Retinal pigment epithelial cell (primary cell): ENCODE measurements at places on chromosomes 3 and 15.

- DNase-seq: no peak
These were observed 410 bp downstream of the LRRC49 start for GRCh38 chr15:70892912-70893560.

- DNase-seq: no peak
These were observed 129.4 kb downstream of the LRRK1 start for GRCh38 chr15:101048581-101049030.

DNA sequence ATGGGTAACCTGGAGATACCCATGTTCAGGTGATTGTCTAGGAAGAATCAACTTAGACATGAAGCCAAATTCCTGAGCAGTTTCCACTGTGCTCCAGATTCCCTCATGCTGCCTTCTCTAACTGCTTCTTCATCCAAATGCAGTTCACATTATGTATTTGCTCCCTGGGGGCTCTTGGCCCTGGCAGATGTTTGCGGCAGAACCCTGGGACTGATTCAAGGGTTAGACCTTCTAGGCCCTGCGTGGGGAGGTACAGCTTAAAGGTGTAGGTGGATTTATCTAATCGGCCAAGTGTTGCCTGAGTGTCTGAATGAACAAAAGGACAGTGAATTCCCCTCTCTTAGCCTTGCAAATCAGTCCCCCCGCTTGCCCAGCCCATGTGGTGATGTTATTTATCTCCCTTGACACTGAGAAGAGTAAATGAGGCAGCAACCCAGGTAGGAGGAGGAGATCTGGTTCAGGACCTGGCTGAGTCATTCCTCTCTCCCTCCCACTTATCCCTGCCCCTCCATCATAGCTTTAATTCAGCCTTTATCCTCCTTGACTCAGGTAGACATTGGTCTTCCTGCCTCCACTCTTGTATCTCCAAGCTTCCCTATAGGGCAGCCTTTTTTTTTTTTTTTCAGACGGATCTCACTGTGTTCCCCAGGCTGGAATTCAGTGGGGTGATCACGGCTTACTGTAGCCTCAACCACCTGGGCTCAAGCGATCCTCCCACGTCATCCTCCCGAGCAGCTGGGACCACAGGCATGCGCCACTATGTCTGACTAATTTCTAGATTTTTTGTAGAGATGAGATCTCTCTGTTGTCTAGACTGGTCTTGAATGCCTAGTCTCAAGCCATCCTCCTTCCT lies 54.8 kb downstream of the MAGEF1 start:
- no peak for DNase-seq

GRCh38 chr3:188154809-188155574 lies 1.0 kb downstream of the LPP start:
- no peak for DNase-seq

GRCh38 chr3:49600781-49601180 lies 46.5 kb downstream of the BSN start:
- no peak for DNase-seq

DNA sequence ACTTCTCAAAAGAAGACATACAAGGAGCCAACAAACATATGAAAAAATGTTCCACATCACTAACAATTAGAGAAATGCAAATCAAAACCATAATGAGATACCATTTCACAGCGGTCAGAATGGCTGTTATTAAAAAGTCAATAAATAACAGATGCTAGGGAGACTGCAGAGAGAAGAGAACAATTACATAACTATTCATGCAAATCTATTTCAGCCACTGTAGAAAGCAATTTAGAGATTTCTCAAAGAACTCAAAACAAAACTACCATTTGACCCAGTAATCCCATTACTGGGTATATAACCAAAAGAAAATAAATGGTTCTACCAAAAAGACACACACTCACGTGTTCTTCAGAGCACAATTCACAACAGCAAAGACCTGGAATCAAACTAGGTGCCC lies 116.3 kb downstream of the VPS13C start:
- no peak for DNase-seq

DNA sequence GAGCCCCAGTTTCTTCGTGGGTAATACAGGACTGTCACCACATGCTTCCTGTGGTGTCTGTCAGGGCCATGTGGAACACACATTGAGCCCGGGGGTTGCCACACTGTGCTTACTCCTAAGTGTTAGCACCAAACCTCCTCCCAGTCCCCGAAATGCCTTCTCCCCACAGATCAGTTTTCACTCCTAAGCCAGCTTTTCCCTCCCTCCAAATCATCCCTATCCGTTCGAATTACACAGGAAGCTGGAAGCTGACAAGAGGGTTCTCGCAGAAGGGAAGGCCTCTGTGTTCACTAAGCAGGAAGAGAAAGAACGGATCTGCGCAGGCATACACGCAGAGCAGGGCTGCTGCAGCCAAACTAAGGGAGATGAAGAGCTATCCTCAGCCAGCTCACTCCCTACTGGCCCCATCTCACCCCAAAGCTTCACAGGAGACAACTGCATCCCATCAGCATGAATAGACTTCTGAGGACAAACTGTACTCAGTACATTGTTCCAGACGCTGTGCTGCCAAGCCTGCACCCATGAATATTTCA lies 32.3 kb downstream of the XXYLT1 start:
- no peak for DNase-seq

DNA sequence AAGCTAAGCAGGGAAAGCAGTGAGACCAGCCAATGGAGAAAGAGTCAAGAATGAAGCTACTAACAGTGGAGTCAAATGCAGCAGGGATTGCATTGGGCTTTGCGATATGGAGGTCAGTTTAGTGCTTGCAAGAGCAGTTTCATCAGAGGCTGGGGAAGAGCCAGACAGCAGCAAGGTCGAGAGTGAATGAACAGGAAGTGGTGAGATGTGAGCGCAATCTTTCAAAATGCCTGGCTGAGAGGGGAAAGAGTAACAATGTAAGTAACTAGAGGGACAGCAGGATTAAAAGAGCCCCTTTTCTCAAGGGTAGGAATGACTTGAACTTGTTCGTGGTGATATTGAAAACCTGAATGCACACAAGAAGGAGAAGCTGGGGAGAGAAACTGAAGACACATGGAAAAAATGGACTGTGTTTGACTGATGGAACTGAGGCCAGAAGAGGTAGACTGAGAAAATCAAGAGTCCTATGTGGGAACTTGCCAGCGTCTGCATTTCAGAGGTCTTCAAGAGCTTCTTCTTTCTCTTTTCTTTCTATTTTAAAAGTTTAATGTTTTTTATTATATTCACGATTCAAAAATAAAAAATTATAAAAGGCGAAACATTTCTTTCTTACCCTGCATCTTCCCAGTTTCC lies 30.6 kb upstream of the GPR160 start:
- DNase-seq: no peak

- no peak for DNase-seq
These were observed 5.8 kb downstream of the C3orf20 start for GRCh38 chr3:14680716-14681115.

GRCh38 chr3:37741644-37742043 lies 120.0 kb upstream of the CTDSPL start:
- no peak for DNase-seq

DNA sequence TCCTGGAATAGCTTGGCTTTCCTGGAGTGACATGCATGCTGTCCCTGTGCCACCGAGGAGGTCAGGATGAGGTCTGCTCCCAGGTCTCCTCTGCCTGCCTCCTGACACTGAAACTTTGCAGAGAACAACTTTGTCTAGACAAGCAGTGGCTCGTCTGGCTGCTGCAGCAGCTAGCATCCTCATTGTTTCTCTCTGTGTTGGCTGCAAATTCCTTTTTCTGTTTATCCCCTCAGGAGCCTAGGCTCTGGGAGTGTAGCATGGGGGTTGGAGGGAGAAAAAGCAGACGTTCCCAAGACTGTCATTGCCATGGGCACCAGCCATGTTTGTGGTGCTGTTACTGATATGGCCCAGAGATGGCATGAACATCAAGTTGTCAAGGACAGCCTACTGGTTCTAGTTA lies 208.7 kb upstream of the LRIG1 start:
- no peak for DNase-seq

DNA sequence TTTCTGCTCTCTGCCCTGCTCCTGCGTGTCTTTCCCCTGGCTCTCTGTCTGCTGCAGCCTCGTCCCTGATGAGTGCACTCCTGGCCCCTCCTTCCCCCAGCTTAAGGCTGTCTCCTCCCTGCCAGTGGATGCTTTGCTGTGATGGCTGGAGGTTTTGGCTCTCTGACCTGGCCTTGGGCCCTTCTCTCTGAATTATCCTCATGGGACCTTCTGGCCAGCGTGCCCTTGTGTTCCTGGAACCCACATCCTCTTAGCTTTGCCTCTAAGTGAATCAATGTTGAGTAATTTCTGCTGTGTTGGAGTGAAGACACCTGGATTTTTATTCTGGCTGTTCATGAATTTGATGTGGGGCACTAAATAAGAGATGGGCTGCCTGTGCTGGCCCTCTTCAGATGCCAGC lies 9.8 kb upstream of the TNFAIP8L3 start:
- no peak for DNase-seq

GRCh38 chr3:195817578-195818135 lies 5.9 kb upstream of the MUC4 start:
- no peak for DNase-seq

DNA sequence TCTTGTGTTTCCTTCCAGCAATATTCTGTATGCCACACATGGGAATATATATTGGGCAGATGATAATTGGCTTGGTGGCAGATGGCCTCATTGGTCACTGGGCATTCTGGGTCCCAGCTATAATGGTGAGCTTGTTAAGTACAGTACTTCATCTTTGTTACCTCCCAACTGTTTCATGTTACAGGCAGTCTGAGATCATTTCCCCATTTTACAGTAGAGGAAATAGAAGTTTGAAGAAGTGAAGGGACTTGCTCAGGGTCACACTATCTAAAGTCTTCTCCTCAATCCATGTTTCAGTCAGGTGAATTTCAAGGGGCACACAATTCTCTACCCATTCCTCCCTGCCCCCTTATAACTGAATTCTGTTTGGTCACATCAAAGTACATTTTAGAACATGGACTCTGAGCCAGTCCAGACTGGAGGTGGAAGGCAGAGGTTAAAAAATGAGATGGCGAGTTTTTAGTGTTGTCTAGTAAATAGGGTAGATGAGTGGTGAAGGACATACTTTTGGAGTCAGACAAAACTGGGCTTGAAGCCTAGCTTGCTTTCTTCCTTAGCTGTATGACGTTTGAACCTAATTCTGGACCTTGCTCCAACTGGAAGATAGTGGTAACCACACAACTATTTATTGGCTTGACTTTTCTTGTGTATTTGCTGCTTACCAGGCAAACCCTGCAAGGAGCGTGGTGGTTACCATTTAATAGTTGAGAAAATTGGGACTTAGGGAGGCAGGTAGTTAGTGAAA lies 2.5 kb downstream of the EEFSEC start:
- no peak for DNase-seq

DNA sequence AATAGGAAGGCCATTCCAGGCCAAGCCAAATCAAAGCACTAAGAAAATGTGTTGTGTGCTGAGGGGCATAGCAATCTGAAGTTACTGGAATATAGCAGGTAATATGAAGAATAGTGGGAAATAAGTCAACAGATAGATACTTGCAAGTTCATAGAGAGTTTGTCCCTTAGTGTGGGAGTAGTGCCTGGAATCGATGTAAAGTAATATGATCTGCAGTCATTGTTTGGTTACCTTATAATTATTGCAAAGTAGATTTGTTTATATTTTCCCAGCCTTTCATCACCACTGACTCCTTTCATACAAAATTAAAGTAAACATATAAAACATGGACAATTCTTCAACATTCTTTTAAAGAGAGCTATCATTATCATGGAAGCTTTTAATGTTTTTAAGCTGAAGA lies 420.9 kb upstream of the NECTIN3 start:
- no peak for DNase-seq
